Lower lobe of right lung (tissue), 2 donors: ENCODE measurements at places on chromosomes 16 and 17.
A peak's percentile ranks its signal among the peaks of the same experiment; 100 is the strongest.

DNA sequence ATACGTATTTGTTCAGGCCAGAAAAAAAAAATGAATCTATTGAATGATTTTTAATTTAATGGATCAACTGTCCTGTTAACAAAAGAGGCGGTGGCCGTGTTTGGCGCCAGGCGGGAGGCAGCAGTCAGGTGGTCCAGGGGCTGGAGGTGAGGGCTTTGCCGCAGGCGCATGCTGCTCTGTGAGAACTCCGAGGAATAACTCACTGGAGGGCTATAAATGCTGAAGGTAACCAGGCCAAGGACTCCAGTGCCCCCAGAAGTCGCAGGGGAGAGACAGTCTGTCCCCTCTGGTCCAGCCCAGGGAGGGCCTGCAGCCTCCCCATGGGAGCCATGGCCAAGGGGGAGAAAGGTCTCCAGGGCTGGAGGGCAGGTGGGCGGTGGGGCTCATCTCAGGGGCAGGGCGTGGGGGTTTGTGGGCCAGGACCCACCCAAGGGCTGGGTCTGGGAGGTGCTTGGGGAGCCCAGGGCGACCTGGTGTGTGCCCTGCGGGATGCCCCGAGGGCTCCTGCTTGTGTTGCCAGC, 7.1 kb upstream of the BAHCC1 start:
- no peak for DNase-seq

GRCh38 chr17:44969144-44969780, 1.2 kb upstream of the C1QL1 start:
- no peak for DNase-seq

DNA sequence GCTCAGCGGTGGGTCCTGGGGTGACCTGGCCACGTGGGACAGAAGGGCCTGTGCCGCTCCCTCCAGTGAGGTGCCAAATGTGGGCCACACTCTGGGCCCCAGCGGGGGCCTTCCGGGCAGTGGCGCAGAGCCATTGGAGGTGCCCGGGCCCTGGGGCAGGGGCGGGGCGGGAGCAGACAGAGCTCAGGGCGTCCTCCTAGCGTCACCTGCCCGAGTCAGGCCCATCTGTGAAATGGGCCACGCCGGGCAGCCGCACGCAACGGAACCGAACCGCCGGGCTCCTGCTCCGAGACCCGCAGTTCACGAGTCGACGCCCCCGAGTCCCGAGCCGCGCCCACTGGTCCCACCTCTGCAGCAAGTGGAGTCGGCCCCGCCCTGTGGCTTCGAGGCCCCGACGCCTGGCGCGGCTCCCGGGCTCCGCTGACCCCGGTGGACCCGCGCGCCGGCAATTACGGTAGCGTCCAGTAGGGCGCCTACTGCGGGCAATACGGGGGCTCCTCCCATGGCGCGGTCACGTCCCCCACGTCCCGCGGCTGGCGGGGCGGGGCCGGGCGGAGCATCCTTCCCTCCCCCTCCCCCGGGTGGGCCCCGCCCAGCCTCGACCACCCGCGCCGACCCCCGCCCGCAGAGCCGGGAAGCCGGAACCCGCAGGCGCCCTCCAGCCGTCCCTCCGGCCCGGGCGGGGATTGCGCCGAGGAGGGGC, 1.9 kb downstream of the SLC16A3 start:
- peak; percentile 93 for DNase-seq

DNA sequence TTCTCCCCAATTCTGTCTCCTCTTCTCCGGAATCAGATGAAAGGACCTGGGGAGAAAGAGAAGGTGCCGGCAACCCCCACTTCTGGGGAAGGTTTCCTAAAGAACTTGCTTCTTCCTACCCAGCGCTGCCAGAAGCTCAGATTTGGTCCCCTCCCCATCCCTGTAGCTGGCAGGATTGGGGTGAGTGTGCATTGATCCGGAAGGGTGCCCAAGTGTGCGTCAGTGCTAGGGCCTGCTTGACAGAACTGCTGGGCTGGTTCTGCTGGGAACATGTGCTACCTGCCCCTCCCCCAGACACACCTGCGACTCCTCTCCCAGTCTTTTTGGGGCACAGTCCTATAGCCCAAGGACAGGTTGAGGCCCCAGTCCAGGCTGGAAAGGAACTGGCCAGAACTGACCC, 3.3 kb downstream of the ARL4D start:
- no peak for DNase-seq

DNA sequence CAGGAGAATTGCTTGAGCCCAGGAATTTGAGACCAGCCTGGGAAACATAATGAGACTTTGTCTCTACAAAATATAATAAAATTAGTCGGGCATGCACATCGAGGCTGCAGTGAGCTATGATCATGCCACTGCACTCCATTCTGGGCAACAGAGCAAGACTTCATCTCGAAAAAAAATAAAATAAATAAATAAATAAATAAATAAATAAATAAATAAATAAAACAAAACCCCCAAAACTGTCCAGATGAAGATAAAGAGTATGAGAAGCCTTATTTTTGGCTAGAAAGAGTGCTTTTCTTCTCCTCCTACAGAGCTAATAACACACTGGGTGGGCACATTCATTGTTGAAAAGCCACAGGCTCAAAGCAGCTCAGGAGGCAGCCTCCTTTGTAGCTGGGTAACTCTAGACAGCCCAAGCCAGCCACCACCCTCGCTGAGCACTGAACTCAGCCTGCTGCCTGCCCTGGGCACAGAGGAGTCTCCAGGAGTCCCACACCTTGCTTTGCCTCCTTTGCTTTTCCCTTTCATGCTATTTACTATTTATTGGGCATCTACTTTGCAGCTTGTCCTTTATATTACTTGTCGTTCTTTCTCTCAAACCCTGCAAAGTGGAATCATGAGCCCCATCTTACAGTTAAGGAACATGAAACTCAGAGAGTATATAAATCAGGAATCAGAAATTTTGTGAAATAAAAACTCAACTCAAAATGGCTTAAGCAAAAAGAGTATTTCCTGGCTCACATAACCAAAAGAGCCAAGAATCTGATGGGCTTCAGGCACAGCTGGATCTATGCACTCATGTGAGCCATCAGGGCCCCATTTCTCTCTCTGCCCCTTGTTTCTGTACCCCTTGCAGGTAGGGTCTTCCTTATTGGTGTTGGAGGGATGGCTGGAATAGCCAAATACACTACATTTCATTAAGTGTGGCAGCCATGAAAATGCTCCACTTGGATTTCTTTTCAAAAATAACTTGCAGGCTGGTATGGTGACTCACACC, 18.1 kb upstream of the C16orf87 start:
- DNase-seq = no peak

DNA sequence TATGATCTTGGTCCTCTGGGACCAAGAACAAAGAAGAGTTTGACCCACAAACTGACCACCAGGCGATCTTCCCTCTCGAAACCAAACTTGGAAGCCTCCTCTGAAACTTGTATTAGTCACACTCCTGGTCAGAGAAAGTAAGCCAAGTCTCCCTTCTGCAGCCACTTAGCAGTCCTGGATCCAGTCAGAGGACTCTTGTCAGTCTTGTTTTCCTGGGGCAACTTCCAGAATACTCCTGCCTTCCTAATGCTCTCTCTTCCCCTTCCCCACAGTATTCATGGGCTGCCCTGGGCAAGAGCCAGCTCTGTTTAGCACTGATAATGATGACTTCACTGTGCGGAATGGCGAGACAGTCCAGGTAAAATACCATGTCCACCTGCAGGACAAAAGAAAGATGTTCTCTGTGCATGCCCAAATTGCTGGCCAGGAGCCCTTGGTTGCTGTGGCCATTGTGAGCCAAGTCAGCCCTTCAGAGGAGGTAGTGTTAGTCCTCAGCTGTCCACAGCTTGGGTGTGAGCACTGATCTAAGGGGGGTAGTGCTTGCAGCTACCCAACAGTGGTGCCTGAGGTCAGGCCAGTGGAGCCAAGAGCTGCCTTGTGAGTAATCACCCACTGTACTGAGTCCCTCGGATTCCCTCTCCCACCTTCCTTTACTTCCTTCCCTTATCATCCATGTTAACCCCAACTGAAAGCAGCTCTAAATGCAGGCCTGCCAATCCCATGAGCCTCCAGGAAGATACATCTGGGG, 31.2 kb downstream of the CDH3 start:
- no peak for DNase-seq

- DNase-seq = no peak
Observed at GRCh38 chr16:17372386-17372785, 98.4 kb downstream of the XYLT1 start.

- no peak for DNase-seq
Observed at GRCh38 chr17:58315281-58315711, 13.3 kb downstream of the TSPOAP1 start.

DNA sequence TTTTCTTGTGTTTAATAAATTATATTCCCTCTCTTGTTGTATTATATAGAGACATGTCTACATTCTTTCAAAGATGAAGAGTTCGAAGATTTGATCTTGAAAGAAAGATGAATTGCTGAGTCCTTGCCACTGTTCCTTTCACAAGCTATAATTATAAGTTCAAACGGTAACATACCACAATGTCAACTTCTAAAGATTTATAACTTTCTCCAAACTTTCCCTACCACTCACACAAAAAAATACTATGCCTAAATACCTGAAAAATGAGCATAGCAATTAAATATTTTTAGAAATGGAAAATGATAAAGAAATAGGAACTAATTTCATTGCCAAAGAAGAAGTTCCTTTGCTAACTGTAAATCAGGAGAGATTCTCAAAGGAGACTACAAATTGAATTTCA, 50.6 kb downstream of the BRIP1 start:
- DNase-seq = no peak

GRCh38 chr17:13114601-13115031, 96.8 kb upstream of the ELAC2 start:
- DNase-seq = no peak

DNA sequence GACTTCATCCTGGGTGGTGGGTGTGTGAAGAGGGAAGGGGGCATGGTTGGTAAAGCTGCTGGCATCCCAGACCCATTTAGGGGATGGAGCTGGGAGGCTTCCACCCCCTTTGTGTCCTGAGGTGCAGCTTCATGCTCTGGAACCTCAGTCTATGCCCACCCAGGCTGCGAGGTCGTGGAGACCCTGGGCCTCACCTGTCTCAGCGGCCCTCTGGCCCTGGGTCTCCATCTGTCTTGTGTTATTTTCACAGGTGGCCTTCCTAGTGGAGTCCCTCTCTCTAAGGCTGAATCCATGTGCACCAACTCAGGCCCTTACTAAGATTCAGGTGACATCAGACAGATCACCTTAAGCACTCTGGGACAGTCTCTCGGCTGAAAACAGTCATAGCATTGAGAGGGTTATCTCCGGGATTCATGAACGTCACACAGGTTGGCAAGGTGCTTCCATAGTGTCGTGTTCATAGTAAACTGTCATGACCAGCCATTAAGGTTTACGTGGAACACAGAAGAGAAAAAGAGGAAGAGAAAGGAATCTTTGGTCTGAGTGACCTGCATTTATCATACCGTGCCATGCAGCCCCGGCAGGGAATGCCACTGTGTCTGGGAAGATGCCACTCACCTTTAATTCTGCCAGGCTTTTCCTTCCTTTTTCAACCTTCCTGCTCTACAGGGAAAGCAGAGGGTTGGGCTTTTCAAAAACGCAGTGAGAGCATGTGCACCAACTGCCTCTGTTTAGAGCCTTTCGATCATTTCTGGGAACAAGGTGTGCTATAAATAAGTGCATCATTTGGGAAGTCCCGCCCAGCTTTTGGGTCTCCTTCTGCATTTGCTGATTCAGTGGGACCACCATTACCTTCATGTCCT, 4.5 kb upstream of the FOXL1 start:
- DNase-seq = no peak
